ENCODE measurements at places on chromosomes 11 and 22.
A peak's percentile ranks its signal among the peaks of the same experiment; 100 is the strongest.

- no peak for DNase-seq
Measured at GRCh38 chr11:23865341-23865975, 631.4 kb upstream of the LUZP2 start.

GRCh38 chr11:62805961-62806441 lies 761 bp upstream of the NXF1 start:
- peak; percentile 8 for DNase-seq

- no peak for DNase-seq
Measured at GRCh38 chr11:117172724-117173421, 5.7 kb upstream of the SIDT2 start.

DNA sequence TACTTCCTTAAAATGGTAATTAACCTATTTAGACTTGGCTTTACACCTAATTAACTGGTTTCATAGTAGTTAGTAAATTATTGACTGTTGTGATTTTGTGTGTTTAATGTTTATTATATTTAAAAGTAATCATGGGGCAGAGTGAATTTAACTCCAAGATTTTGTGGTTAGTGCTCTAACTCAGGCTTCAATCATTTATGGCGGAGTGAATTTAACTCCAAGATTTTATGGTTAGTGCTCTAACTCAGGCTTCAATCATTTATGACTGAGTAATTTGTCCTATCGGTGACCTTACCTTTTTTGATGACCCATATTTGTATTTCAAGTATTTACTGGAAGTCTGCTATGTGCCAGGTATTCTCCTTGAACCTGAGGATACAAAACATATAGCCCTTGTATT lies 7.2 kb downstream of the PRRG4 start:
- DNase-seq, result no peak

- DNase-seq, result no peak
Measured at GRCh38 chr11:124113890-124114289, 1.4 kb upstream of the VWA5A start.

GRCh38 chr22:19120829-19121630 lies 1.2 kb downstream of the DGCR2 start:
- DNase-seq, result peak; percentile 14
